Kidney (tissue), 22 donors: ENCODE measurements at places on chromosomes 4 and X. TPM values are rescaled to one million over a fixed set of nuclear protein-coding genes. Genes with fewer than 3 reads are reported as not detected.

The ADGRG2 gene
- total RNA-seq, result 1.2 TPM

The ZNF518B gene
- total RNA-seq, result 19.7 TPM

The MAGEB6B gene
- not detected for total RNA-seq

The CENPI gene
- 0.66 TPM for total RNA-seq

The HSPA4L gene
- total RNA-seq, result 13.5 TPM

DNA sequence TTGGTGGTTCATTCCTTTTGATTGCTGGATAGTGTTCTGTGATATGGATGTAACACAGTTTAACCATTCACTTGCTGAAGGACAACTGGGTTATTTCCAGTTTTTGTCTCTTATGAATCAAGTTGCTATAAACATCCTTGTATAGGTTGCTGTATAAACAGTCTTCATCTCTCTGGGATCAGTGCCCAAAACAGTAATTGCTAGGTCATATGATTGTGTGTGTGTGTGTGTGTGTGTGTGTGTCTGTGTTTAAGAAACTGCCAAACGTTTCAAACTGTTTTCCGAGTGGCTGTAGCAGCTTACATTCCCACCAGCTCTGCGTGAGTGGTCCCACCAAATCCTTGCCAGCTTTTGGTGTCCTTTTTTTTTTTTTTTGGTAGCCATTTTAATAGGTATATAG lies 60.4 kb downstream of the F11 start:
- no peak for DNase-seq

DNA sequence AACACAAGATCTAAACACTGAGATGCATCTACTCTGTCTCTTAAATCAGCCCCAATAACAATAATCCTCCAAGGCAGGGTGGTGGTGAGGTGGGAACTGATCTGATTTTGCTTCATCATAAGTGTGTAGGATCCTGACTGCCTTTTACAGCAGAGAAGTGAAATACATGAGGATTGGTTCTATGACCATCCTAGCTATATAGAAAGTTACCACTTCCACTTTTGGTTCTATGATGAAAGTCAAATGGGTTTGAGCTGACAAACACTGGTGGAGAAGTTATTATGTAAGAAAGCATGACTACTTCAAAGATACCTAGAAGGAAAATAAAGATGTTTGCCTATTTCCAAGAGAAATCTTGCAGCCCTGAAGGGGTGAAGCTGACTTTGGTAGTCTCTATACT lies 181.6 kb downstream of the NKX6-1 start:
- DNase-seq, result no peak

- no peak for DNase-seq
Measured at GRCh38 chr4:151658959-151659600, 101.7 kb downstream of the GATB start.

DNA sequence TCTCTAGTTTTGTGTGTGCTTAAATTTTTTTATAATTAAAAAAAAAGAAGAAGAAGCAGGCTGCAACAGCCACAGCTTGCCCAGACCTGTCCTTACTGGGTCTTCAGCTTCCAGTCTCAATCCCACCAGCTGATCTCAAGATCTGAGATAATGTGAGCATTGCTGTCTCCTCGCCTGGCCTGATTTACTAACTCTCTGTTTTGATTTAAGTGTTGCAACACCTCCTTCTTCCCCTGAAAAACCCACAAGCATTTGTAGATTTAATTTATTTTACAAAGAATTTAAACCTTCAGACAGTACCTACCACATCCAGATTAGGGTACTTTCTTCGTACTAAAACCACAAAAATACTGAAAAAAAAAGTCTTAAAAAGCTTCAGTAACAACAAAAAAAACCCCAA lies 38.0 kb downstream of the FAM241A start:
- no peak for DNase-seq

- peak; percentile 80 for DNase-seq
Measured at GRCh38 chr4:10762561-10762960, 78.0 kb upstream of the CLNK start.

- DNase-seq, result no peak
Measured at GRCh38 chr4:127643791-127644190, 11.0 kb downstream of the INTU start.

GRCh38 chrX:139692506-139692849 lies 15.5 kb downstream of the MCF2 start:
- DNase-seq, result peak; percentile 12
